ENCODE measurements at places on chromosomes 12 and 14.

DNA sequence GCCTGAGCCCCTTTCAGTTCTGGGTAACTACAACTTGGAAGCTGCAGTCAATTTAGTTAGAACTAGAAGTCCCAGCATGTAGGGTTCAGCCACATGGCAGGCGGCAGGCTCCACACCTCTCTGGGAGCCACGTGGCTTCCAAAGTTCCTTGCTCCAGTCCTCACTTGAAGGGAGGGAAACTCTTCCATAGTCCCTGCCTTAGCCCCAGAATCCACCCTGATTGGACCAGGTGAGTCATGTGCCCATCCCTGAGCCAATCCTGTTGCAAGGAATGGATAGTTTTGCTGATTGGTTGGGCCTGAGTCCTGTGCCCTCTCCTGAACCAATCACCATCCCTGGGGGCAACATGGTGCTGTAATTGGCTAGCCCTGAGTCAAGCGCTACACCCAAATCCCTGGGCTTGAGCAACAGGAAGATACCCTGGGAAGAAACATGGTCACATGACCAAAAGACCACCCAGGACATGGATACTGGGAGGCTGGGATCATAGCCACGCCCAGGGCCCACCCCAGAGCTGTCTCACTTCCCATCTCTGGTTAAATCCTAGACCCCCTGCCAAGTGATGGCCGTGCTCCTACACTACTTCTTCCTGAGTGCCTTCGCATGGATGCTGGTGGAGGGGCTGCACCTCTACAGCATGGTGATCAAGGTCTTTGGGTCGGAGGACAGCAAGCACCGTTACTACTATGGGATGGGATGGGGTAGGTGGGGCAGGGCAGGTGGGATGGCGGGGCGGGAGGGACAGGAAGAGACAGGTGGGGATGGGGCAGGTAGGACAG lies 154.7 kb downstream of the ADGRD1 start:
- no peak for DNase-seq

DNA sequence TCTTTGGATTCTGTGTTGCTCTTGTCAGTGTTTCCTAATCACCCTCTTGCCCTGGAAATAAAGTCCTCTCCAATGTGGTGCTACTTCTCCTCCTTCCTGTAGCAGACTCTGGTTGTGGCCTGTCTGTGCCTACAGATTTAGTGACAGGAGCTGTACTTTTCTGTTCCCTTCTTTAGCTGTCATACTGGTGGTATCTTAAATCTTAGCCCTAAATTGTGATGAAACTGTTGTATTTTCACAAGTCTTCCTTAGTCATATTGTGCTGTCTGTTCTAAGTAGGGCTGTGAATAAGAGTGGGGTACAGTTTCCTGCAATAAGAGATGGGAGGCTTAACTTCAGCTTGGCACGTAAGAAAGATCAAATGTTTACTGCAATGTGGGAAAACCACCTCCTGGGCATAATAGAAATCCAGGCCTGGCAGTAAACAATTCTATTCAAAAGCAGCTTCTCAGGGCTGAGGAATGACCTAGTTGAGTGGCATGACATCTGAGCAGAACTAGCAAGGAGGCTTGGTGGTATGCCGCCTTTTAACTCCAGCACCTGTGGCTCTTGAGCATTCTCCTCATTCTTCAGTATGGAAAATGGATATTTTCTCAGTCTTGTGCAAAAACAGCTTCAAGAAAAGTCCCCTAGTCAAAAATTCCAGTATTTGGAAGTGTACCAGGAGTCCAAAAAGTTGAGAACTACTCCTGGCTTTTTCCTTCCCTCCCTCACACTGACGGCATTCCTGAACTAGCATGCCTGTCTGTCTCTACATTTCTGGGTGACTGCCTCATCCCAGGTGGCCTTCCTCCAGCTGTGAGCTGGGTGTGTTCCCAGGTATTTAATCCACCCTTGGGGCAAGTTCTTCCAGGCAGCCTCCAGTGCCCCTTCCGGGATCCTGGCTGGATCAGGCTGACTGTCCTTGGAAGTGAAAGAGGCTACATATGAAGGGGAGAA lies 19.5 kb downstream of the ANO6 start:
- no peak for DNase-seq

GRCh38 chr12:18754124-18754707 lies 16.3 kb downstream of the CAPZA3 start:
- DNase-seq: no peak

DNA sequence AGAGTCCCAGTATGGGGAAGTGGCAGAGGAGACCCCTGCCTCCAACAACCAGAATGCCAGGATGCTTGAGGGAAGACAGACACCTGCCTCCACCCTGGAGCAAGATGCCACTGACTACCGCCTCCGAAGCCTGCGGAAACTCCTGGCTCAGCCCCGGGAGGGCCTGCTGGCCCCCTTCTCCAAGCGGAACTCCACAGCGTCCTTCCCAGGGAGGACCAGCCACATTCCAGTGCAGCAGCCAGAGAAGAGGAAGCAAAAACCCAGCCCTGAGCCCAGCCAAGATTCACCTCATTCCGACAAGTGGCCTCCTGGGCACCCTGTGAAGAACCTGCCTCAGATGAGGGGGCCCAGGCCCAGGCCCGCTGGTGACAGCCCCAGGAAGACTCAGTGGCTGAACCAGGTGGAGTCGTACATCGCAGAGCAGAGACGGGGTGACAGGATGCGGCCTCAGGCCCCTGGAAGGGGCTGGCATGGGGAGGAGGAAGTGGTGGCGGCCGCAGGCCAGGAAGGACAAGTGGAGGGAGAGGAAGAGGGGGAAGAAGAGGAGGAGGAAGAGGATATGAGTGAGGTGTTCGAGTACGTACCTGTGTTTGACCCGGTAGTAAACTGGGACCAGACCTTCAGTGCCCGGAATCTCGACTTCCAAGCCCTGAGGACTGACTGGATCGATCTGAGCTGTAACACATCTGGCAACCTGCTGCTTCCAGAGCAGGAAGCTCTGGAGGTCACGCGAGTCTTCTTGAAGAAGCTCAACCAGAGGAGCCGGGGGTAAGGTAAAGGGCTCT lies 93.7 kb downstream of the B4GALNT3 start:
- no peak for DNase-seq

- DNase-seq: no peak
Observed at GRCh38 chr12:68673788-68674187, 13.0 kb upstream of the NUP107 start.

GRCh38 chr14:36834293-36834692 lies 172.6 kb downstream of the PAX9 start:
- DNase-seq: no peak

DNA sequence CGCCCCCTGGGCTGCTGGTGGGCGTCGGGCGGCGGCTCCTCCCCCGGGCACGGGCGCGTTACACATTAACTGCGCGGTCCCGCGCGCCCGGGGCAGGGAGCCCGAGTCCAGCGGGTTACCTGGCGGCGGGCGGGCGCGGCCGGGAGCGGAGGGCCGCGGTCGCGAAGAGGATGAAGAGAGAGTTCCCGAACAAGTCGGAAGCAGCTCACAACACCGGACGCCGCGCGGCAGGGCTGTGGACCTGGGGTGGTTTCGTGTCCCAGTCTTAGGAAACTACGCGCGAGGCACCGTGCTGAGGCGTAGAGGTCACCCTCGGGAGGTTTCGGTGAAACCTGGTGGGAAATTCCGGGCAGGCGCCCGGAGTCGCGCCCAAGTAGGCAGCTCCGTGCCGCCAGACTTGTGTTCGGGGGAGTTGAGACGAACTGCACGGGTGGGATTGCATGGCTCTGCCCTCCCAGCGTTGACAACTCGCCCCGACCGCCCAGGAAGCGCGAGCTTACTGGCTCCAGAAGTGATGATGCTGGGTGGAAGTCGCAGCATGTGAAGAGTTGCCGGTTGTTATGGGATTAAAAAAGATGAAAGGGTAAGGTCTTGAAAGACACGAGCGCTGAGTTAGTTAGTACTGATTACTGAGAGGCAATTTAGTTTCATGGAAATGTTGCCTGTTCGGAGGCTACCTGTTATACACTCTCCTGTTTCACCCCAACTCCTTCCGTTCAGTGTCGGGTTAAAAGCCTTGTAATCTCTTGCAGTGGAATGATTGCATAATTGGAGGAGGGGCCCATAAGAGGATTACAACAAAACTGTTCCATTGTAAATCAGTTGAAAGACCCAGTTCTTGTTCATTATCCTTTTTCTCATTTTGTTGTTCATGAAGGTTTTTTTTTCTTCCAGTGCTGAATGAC lies 879 bp downstream of the RAB3IP start:
- peak; percentile 12 for DNase-seq

- DNase-seq: no peak
Observed at GRCh38 chr14:93956514-93957332, 19.6 kb downstream of the ASB2 start.

DNA sequence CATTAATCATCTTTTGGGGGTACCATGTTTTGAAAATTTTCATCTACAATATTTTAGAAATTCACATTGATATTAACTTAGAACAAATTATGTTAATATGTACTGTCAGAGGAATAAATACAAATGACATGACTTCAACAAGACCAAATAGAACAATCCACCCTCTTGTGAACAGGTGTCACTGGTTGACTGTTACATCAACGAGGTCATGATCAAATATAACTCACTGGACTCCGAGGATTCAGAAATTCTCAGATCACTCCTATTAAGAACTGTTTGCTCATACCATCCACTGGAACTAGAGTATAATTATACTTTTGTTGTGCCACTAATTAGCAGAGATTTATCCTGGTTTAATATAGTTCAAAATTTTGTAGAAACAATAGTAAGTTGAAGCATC lies 318.8 kb downstream of the PRKD1 start:
- DNase-seq: no peak

GRCh38 chr12:59414051-59414450 lies 181.8 kb upstream of the SLC16A7 start:
- DNase-seq: no peak

- no peak for DNase-seq
Observed at GRCh38 chr14:99822800-99823455, 29.7 kb downstream of the EML1 start.
